ENCODE measurements at places on chromosomes 3 and 15. TPM values are rescaled to one million over a fixed set of nuclear protein-coding genes. Genes with fewer than 3 reads are reported as not detected.

Gene IQCF6
- total RNA-seq, result not detected

Gene ULK4
- 30.4 TPM for total RNA-seq

Gene NR2E3
- total RNA-seq, result not detected

GRCh38 chr3:14333215-14333614 is 69.2 kb upstream of the SLC6A6 start:
- no peak for DNase-seq

DNA sequence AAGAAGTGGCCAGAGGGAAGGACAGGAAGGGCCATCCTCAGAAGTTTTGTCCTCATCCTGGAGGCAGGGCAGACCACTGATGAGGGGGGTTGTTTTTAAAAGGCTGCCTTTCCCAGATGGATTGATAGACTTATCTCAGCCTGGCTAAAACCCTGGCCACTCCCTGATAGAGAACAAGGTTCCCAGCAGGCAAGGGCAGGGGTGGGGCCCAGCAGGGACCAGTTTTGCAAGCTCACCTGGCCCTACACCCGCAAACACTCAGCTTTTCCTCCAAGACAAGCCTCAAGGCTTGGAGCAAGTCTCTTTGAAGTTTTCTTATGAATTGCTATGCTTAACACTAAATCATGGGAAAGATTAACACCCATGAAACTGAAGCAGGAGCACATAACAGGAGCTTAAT is 9.1 kb downstream of the LIPC start:
- DNase-seq, result no peak

DNA sequence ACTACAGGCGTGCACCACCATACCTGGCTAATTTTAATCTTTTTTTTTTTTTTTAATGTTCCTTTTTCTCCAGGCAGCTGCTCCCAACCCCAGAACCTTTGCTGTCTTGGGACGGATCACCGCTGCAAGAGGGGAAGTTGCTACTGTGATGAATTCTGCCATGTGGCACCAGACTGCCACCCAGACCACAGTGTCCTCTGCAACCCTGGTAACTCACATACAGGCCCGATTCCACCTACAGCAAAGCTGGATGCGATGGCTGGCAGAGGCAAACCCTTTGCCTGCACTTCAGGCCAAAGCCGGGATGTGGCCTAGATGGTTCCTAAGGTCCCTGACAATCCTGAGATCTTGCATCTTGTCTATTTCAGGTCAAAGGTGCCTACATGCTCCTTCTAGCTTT is 12.7 kb upstream of the MUC20 start:
- no peak for DNase-seq

DNA sequence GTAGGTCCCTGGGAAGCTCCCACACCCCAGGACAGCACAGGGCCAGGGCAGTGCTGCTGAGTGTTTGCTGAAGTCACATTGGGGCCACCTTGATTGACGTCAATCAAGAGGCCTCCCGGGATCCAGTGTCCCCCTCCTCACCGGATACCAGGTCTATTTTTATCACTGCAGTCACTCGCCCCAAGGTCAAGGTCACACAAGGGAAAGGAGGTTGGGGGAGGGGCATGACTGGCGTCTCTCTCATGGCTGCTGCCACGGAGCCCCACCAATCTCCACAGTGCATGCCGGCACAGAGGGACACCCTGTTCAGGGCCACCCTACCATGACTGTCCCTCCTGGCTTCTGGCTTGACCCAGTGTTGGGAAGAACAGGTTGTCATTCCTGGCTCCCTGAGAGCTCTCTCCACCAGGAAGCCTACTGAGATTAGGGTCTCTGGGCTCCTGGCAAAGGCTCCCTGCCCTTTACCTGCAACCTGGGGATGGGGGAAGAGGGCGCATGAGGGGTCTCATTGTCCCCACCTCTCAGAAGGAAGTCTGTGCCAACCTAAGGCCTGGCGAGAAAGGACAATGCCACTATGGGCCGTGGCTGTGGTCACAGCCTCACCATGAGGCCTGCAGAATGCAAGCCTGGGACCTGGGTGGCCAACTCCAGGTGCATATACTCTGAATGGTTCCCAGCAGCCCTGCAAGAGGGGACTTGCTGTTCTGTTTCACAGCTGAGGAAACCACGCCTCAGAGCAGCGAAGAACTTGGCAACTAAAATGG is 1.5 kb downstream of the MYL3 start:
- no peak for DNase-seq

DNA sequence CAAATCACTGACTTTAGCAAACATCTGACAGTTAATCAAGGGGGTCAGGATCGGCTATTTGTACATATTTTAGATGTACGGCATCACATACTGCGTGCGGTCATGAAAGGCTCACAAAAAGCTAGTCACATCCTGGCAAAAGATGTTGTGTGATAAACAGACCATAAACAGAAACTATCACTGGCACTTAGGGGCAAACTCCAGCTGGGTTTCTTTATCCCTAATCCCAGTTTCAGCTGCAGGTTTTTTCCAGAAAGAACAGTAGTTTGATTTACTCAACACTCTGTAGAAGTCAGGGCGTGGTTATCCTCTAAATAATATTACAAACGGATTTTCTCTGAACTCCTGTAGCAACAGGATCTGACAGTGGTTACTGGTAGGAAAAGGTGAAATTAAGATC is 112.4 kb upstream of the BHLHE40 start:
- peak; percentile 52 for DNase-seq

DNA sequence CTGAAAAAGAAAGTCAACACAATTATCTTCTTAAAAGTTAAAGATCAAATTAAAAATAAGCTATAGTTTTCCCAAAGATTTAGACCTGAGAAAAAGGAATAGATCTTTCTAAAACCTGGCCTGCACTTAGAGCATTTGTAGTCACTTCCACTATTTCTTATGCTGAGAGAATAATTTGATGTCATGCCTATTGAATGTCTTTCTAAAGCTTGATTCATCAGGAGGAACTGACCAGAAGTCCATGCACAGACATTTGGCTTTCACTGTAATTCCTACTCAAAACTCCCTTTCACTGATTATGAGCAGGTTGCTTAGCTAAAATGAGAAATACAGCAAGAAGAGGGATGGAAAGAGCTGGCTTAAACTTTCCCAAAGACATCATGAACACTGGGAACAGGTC is 4.3 kb downstream of the GREM1 start:
- no peak for DNase-seq

DNA sequence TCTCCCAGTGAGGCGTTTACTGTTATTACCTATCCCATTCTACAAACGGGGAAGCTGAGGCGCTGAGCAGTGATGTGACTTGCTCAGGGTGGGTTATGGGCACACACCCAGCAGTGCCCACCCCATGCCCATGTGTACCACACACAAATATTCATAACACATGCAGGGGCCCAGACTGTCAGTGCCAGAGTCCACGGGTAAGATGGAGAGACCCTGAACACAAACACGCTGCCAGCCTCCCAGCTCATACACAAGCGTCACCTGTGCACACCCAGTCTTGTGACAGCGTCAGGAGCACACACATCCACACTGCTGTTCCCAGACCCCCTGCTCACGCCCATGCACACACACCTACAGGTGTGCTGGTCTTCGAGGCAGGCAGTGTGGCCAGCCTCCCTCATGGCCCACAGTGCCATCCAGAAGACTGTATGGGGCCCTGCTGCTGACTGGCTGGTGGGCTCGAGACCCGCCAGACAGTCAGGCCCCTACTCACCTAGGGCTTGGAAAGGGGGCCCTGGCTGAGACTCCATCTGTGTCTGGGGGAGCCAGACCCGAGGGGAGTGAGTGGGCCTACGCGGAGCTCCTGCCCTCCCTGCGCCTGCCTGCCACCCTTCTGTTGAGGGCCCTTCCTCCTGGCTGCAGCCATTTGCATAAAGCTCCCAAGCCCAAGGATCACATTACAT is 39.4 kb downstream of the DNAJB8 start:
- DNase-seq, result no peak

DNA sequence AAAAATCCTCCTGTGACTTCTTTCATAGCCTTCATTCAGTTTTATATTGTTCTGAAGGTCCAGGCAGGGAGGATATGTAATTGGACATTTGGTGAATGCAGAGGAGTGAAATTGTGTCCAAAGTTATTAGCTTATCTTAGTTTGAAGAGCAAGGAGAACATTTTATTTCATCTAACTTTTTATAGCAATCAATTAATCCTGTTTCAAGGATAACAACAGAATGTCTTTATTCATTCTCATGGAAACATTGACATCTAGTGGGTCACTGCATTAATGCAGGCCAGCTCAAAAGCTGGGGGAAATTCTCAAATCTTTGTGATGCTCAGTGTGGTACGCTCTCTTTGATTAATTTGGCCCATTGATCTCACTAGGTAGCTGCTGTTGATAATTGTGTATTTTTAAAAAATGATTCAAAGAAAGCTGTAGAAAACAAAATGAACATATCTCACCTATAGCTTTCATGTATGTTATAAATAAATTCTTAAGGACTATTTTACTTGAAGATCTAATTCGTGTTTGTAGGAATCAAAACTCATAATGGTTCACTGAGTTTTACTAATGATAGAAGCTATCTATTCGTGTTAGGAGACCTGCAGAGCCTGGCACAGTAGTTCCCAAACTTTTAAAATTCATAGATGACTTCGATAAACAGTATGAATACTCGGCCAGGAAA is 150.8 kb upstream of the KCNMB2 start:
- peak; percentile 60 for DNase-seq
